ENCODE measurements at places on chromosomes 4 and X. TPM values are rescaled to one million over a fixed set of nuclear protein-coding genes. Genes with fewer than 3 reads are reported as not detected.

- DNase-seq, result no peak
These were observed 63.8 kb upstream of the NOCT start for GRCh38 chr4:138951764-138952163.

- DNase-seq, result no peak
These were observed 43.2 kb upstream of the FUNDC1 start for GRCh38 chrX:44585866-44586265.

The IL3RA gene
- polyA plus RNA-seq, result 8.7 TPM

GRCh38 chrX:127621780-127622179, 430.4 kb downstream of the ACTRT1 start:
- no peak for DNase-seq

- no peak for DNase-seq
These were observed 63.6 kb downstream of the TRIM2 start for GRCh38 chr4:153267890-153268289.

- no peak for DNase-seq
These were observed 480.2 kb upstream of the PRKX start for GRCh38 chrX:4193500-4194155.

GRCh38 chr4:102871772-102872171, 3.0 kb downstream of the CISD2 start:
- no peak for DNase-seq

- DNase-seq, result no peak
These were observed 123.6 kb upstream of the MID1 start for GRCh38 chrX:10744007-10744406.

GRCh38 chrX:118178450-118178849, 61.8 kb upstream of the KLHL13 start:
- peak; percentile 17 for DNase-seq

DNA sequence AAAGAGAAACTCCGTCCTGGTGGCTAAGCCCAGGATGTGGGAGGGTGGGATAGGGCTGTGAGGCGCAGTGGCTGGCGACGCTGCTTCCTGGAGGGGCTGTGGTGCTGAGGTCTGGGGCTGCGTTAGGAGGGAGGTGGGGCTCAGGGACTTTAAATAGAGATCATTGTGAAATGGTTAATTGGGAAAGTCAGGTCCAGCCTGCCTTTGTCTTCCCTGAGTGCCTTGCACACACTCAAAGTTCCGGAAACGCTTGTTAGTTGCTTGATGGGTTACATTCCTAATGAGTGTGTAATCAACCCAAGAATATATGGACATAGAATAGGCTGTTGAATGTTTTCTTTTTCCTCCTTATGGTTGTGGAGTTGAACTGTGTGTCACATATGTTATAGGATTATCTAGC, 55.7 kb upstream of the CLDN34 start:
- DNase-seq, result no peak

- DNase-seq, result peak; percentile 23
These were observed 1.2 kb downstream of the BCORL1 start for GRCh38 chrX:129983575-129984110.

GRCh38 chrX:150933945-150934350, 35.5 kb upstream of the CD99L2 start:
- no peak for DNase-seq

- no peak for DNase-seq
These were observed 8.5 kb downstream of the EVC start for GRCh38 chr4:5719350-5720055.

DNA sequence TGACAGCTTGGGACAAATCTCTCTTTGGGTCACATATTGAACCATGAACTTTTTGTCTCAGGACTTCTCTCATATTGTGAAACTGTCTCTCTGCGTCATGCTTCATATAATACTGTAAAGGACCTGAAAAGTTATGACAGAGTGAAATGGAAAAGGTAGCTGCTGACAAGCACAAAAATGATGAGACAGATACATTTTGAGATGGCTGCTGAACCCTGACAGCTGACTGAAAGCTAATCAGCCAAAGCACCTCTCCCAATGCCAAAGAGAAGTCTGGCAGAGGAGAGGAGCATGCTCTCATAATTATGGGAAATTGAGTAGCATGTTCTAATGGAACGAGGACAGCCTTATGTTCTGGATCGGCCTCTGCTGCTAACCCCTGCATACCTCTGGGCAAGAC, 873.4 kb upstream of the ADGRL3 start:
- DNase-seq, result no peak

DNA sequence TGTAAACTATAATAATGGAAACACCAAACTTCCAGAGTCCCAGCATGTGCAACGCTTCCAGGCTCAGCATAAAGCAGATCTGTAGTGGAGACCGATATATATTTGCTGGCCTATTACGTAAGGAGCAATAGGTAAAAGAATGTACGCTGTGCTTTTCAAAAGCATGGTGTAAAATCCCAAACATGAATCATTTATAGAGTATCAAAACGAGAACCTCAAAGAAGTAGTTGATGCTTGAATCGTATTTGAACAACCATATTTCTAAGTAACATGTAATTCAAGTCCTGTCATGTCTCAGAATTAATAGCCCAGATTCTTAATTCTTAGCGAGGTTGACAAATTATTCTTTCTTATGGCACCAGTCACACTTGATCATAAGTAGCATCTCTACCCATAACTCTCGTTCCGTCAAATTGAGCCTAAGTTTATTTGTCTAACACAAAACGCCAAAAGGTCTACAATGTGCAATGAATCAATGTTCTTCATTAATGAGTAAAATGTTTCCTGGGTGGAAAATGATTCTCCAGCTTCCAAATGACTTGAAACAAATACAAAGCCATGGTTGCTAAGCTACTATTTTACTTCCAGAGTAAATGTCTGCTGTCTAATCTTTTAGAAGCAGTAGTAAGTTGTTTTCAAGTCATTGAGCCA, 811.5 kb upstream of the FRG1 start:
- DNase-seq, result no peak

- no peak for DNase-seq
These were observed 40.5 kb downstream of the PAGE2 start for GRCh38 chrX:55129361-55129760.

DNA sequence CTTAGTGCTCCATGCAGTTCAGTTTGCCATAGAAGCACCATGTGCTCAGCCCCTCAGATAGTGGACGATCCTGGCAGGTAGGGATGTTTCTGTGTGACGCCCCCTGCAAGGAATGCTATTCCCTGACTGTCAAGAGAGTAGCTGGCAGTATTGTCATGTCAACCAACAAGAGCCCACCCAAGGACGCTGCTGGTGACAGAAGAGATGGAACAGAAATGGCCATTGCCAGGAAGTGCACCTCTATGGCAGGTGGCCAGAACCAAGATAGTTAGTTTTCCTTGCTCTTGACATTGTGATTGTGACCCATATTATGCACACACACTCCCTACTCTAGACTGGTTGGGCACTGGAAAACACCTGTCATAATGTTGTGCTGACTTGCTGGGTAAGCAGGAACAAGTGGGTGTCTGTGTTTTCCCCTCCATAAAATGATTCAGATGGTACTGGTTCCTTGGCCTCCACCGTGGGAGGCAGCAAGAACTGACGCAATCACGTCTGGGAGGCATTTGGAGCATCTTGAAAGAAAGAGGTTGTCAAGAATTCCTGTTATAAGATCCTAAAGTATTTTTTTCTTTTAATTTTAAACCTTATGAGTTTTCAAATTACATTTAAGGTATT, 507.9 kb downstream of the MID1IP1 start:
- DNase-seq, result peak; percentile 44

DNA sequence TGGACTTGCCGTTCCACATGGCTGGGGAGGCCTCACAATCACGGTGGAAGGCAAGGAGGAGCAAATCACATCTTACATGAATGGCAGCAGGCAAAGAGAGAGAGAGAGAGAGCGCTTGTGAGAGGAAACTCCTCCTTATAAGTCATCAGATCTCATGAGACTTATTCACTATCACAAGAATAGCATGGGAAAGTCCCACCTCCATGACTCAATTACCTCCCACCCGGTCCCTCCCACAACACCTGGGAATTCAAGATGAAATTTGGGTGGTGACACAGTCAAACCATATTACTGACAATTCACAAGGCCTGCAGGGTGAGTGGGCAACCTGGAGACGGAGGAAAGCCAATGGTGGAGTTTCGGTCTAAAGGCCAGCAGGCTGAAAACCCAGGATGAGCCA, 394.3 kb upstream of the TRAM1L1 start:
- DNase-seq, result no peak

DNA sequence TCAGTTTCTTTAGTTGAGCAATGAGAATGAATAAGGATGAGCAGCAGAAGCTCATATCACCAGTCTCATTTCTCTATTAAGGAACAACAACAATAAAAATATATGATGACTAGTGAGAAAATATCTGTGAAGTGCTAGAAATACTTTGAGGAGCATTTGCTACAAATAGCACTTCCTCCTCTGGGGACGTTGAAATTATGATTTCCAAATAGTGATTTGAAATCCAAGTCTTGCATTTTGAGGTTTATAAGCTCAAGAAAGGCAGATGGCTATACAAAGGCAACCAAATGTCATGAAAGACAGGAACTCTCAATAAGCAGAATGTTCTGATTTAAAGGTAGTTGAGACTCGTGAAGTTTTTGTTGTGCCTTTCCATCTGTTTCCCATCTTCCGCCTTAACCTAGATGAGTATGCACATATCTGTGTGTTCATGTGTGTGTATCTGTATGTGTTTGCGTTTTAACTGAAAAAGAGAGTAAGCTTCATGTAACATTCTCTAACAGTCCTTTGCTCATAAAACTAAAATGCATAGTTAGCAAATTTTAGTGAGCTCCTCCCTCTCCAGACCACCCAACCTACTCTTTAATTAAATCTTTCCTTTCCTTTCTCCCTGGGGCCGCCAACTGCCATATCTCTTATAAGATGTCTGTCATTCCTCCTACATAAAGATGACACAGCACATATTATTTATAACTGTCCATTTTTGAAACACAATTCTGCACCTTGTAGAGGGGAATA, 222.6 kb upstream of the RASGEF1B start:
- no peak for DNase-seq

DNA sequence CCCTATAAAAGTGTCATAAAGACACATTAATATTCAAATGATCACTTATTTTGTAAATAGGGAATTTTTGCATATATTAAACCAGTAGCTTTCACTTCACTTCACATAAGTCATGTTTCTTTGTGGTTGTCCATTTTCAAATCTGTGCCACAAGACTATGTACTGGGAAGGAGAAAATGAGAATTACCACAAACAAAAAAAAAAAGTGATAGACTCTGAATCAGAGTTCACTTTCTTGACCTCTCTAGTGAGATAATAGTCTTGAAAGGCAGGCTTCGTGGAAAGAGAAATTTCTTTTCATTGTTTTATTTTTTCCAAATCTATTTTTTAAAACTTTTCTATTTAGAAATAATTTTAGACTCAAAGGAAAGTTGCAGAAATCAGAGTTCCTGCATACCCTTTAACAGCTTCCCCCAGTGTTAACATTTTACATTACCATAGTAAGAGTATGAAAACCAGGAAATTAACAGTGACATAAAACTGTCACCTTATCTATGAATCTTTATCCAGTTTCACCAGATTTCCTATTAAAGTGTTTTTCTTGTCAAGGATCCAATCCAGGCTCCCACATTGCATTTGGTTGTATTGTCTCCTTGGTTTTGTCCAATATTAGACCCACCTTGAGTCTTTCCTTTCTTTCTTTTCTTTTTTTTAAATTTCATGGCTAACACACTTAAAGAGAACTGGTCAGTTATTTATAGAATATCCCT, 215.4 kb upstream of the PGRMC2 start:
- DNase-seq, result no peak

DNA sequence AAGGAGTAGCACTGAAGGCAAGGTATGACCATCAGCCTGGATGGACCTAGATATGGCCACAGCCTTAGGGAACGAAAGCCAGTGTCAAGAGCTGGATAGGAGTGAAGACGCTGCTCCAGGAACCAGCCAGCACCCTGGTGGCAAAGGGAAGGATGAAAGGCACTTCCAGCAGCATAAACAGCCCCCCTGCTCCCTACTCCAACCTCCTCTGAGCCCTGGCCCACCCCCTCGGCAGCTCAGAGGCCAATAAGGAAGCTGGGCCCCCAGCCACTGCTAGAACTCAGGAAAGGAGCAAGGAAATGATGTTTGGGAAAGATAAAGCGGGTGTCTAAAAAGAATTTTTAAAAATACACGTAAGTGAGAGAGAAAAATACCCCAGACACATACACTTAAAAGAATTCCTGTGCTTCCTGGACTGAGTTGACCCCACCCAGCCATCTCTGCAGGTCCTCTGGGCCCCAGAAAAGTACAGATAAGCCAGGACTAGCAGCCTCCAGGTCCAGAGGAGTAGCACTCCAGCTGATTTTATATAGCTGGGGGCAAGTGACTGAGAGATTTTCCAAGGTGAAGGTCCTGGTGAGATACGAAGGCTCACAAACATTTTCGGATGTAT, 170.4 kb downstream of the SHROOM4 start:
- DNase-seq, result peak; percentile 57

The ITIH6 gene
- polyA plus RNA-seq, result not detected

DNA sequence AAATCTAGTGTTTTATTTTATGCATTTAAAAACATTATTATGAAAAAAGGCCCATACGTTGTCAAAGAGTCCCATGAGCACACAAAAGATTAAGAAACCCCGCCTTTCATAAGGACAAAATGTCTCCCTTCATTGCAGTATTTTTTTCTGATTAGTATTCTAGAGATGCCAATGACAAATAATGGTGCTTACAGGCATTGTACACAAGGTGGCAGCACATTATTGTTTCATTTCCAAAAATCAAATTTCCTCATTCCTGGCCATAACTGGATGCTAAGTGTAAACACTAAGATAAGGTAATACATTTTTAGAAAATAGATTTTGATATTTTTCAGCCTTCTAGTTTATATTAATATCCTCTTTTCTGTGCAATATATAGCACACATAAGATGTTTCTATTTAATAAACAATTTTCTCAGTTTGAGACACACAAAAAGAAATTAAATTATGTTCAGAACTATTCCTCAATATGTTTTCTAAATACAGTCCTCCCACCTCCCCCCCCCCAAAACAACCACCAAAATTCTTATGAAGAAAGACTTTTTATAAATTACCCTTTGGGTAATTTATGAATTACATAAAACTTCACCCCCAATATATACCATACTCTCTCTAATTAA, 47.7 kb downstream of the TIGD2 start:
- no peak for DNase-seq

The TRO gene
- 4.8 TPM for polyA plus RNA-seq

Data from right cardiac atrium (tissue), 5 donors.